H1 (cell line): ENCODE measurements at places on chromosomes 7 and 10. TPM values are rescaled to one million over a fixed set of nuclear protein-coding genes. Genes with fewer than 3 reads are reported as not detected.

Gene SOSTDC1
- 0.35 and 0.79 TPM in 2 replicates for polyA plus RNA-seq

Gene EIF3A
- polyA plus RNA-seq: 26.8 and 33.5 TPM in 2 replicates

Gene ADARB2
- 2.2 and 3.9 TPM in 2 replicates for polyA plus RNA-seq

Gene SPDYE9
- not detected in 2 replicates for polyA plus RNA-seq
